Activated CD4-positive, alpha-beta T cell treated with anti-CD3 and anti-CD28 coated beads, Interleukin-2, Interleukin-6, amounts not matched to agents 100 ng/mL and 50 ng/mL, durations not matched to agents 16 hours and 8 hours (primary cell): ENCODE measurements at places on chromosomes 12 and 14.

DNA sequence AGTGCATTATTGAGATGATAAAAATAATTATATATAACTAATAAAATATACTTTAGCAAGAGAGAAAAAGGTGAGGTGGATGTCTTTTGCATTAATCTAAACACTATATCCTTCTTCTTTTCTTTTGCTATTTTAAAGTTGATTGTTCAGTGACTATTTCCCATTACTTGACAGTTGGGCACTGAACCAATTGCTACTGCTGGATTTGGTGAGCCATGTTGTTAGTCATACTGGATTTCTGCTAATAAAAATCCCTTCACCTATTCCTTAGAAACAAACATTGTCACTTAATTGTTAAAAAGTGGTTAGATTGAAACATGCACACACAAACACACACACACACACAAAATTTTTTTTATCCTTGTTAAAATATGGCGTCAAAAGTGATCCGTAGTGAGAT, 251.6 kb upstream of the ALG10 start:
- no peak for DNase-seq

- no peak for DNase-seq
Observed at GRCh38 chr14:39276005-39276404, 42.3 kb downstream of the MIA2 start.

DNA sequence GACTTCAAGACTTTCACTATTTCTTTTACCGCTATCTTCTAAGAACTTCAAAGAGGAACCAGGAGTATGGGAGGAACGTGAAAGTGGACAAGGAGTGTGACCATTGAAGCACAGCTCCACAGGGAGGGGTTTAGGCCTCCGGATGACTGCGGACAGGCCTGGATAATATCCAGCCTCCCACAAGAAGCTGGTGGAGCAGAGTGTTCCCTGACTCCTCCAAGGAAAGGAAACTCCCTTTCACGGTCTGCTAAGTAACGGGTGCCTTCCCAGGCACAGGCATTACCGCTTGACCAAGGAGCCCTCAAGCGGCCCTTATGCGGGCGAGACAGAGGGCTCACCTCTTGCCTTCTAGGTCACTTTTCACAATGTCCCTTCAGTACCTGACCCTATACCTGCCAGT, 267.0 kb downstream of the RPL10L start:
- no peak for DNase-seq

DNA sequence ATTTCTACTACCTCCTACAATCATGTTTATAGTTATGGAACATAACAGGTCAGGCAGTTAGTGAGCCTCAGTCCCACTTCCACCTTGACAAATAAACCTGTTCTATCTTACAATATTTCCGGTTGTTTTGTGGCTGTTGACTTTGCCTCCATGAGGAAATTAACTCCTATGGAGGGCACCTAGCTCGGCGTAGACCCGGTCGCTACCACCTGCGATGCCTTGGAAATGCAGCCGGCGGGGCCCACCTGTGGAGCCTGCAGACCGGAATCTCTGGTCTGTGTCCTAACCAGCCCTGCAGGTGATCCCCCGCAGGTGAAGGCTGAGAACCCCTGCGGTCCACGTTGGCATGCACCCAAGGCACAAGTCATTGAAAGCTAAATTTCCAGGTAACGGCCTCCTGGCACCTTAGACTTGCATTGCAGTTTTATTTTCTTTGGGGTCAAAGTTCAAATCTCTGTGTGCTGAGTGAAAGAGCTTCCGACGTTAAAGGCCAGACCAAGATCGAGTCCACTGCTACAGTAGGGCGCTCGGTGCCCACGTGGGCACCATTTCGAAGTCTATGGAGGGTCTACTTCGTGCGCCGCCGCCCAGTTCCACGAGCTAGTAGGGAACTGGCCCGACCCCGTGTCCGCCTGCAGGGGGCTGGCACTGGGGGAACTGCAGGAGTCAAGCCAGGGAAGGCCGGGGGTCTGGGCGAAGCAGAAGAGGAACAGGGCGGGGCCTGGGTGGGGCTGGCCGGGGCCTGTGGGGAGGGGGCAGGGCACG, 782 bp upstream of the PIWIL1 start:
- DNase-seq: no peak

GRCh38 chr14:50577982-50578381, 18.0 kb downstream of the ATL1 start:
- DNase-seq: no peak

DNA sequence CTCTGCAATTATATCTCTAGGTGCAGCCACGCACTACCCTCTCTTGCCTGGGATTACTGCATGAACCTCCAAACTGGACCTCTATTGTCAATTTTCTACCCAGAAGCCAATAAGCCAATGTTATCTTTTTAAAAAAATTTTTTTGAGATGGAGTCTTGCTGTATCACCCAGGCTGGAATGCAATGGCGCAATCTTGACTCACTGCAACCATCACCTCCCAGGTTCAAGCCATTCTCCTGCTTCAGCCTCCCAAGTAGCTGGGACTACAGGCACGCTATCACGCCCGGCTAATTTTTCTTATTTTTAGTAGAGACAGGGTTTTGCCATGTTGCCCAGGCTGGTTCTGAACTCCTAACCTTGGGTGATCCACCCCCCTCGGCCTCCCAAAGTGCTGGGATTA, 11.2 kb upstream of the PXN start:
- no peak for DNase-seq

GRCh38 chr12:64526859-64527258, 74.9 kb downstream of the TBK1 start:
- no peak for DNase-seq

DNA sequence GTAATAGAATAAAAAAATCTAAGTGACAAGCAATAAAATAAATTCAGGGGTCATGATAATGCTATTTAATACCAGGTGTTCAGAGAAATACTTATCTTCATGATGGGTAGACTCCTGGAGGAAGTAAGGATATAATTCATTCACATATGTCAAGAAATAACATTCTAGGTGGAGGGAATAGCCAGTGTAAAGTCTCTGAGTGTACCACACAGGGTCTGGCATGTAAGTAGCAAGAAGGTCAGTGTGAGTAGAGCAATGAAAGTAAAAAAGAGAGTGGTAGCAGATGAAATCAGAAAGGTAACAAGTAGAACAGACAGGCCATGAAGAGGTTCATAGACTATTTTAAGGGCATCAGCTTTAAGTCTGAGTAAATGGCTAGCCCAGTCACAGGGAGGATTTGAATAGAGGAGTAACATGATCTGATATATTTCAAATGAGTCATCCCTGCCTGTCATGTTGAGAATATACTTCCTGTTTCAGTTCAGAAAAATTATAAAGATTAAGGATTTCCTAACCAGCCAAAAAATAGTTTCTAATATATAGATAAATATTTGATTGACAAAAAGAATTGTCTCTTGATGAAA, 519.9 kb downstream of the C12orf50 start:
- DNase-seq: no peak

GRCh38 chr12:107523775-107524535, 161.6 kb upstream of the PWP1 start:
- no peak for DNase-seq

GRCh38 chr14:40847480-40847879, 759.2 kb upstream of the LRFN5 start:
- no peak for DNase-seq

DNA sequence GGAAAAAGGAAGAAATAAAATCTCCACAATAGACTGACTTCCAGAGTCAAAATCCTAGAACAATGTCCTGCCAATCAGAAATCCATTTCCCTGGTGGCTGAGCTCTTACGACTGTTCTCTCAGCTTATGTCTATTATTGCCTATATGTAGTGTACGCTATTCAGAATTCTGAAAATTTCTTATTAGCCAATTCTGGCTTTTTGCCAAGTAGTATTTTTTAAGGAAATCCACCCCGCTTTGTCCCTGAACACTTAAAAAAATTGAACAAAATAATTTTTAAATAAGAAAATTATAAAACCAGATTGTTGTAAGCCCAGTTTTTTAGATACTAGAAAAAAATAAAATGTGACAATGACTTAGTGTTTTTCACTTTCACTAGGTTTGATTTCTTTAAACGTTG, 143.0 kb downstream of the KCNA5 start:
- no peak for DNase-seq

- peak; percentile 54 for DNase-seq
Observed at GRCh38 chr12:47903151-47903611, 1.6 kb downstream of the VDR start.

- DNase-seq: peak; percentile 6
Observed at GRCh38 chr12:19915392-19916195, 452.7 kb upstream of the PDE3A start.

GRCh38 chr12:52057638-52058576, 6.7 kb downstream of the NR4A1 start:
- DNase-seq: no peak

DNA sequence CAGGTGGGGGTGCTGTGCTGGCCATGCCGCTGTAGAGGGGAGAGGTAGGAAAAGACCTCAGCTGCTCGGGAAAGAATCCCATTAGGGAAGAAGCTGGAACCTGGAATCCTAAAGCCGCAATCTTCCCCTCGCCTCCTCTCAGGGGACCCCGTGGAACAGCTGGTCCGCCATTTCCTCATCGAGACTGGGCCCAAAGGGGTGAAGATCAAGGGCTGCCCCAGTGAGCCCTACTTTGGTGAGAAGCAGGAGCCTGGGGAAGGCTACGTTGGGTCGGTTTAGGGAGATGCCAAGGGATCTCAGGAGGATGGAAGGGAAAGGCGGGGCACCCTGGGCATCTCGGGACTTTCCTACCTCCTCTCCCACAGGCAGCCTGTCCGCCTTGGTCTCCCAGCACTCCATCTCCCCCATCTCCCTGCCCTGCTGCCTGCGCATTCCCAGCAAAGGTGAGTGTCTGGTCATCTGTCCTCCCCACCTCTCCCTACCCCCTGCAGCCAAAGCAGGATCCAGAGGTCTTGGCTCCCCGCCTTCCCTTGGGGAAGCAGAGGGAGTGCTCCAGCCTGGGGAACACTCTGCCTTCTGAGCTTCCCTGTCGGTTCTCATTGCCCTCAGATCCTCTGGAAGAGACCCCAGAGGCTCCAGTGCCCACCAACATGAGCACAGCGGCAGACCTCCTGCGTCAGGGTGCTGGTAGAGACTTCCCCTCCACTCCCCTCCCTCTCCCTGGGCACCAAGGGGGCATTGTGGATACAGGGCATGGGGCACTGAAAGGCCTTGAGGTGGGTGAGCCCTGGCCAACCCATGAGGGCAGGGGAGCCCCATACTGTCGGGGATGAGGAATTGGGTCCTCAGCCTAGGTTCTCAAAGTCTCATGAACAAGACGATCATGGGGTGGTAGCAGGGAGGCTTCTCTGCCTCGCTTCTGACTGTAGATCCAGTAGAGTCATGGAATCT, 12.4 kb downstream of the TNS2 start:
- DNase-seq: no peak
